Activated T-helper 9 cell treated with anti-CD3 and anti-CD28 coated beads, Interleukin-2, amount 50 U/mL, for 16 hours (primary cell): ENCODE measurements at places on chromosomes 7 and 10.
A peak's percentile ranks its signal among the peaks of the same experiment; 100 is the strongest.

DNA sequence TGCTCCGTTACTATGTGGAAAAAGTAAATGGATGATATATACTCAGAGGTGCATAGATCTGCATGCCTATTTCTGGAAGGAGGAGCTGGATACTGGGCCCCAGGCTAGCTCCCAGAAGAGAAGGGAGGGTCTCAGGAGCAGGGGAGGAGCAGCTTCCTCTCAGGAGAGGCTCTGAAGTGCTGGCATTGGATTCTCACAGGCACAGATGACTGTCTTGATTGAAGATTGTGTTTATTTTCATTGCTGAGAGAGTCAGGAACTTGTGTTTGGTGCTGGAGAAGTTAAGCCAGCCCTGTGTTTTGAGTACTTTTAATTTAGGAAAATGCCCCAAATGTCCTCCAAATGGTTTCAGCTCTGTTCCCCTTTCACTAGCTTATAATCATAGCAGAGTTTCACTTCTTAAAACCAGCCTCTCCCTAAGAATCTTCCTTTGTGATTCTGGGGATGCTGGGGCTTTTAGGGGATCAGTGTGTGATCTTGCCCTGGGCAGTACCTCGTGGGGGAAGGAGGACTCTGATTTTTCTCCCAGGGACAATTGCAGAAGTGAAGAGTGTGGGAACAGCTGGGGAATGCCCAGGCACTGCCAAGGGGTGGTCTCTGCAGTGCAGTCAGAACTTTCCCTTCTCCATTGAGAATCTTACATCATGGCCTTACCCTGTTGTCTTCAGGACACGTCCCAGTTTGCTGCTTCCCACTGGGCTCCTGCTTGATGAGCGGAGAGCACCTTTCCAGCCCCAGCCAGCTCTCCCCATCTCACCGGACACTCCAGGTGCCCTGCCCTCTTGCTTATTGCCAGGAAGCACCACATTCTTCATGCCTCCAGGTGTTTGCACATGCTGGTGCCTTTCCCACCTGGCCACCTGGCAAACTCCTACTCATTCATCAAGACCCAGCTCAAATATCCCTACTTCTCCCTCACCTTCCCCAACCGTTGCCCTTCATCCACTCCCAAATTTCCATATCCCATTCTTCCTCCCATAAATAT, 102.8 kb downstream of the ARHGAP22 start:
- DNase-seq: no peak

- DNase-seq: no peak
Observed at GRCh38 chr7:31811650-31812461, 124.8 kb downstream of the PPP1R17 start.

DNA sequence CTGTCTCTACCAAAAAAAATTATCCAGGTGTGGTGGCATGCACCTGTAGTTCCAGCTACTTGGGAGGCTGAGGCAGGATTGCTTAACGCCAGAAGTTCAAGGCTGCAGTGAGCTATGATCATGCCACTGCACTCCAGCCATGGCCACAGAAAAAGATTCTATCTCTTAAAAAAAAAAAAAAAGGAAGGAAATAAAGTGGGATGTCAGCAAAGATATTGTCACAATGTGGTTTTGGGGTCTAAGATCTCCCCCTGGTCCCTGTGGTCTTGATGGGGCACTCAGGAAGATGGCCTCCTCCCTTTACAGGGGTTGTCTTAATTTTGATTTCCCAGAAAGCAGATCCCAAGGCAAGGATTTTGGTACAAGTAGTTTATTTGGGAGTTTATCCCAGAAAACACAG, 7.4 kb upstream of the KAZALD1 start:
- DNase-seq: no peak

DNA sequence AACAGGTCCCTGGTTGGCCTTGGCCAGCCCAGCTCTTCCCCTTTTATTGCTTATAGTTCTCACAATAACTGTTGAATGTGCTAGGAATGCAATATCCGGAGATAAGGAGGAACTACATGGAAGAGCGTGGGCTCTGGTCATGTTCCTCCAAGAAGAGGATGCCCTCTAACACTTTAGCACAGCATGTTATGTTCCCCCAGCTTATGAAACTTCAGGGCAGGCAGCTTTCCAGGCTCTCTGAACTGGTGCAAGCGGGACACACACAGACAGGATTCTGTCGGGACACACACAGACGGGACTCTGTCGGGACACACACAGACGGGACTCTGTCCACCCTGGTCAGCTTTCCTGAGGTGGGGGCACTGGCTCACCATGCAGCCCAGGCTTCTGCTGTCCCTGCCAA, 141.6 kb downstream of the PKD1L1 start:
- DNase-seq: no peak

- no peak for DNase-seq
Observed at GRCh38 chr7:139844779-139845442, 15.8 kb downstream of the TBXAS1 start.

- no peak for DNase-seq
Observed at GRCh38 chr10:69562731-69563254, 10.4 kb downstream of the NEUROG3 start.

GRCh38 chr10:130141878-130142277, 5.7 kb downstream of the GLRX3 start:
- no peak for DNase-seq

DNA sequence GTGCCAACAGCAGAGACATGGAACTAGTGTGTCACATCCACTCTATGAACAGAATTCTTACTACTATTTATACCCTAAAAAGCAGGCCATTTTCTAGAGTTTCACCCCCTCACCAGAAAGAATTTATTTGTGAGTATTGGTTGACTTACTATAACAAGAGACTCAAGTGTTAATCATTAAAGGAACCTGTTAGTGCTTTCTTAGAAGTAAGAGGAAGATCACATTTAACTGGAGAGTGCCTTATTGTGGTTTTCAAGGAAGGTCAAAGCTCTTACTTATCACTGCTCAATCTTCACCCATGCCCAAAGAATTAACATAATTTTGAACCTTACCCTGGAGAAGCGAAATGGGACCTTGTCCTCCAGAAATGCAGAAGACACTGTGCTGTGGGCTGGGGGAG, 169.3 kb upstream of the PRSS1 start:
- DNase-seq: no peak

DNA sequence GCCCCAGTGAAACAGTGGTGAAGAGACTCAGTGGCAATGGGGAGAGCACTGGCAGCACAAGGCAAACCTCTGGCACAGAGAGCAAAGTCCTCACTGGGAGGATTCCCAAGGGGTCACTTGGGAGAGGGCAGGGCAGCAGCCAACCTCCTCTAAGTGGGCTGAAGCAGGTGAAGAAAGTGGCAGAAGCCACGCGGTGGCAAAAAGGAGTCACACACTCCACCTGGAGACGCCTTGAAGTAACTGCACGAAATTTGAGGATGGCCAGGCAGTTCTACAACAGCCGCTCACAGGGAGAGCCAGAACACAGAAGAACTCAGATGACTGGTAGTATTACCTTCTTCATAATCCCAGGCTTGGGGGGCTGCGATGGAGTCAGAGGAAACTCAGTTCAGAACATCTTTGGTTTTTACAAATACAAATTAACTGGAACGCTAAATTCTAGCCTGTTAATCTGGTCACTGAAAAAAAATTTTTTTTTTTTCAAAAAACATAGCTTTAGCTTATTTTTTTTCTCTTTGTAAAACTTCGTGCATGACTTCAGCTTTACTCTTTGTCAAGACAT, 574 bp upstream of the IL6 start:
- peak; percentile 17 for DNase-seq

- no peak for DNase-seq
Observed at GRCh38 chr10:17808971-17809841, at the start of gene MRC1. MRC1 (plus strand) TSS chr10:17809348; CDS start chr10:17809466, 118 bp downstream.

- DNase-seq: peak; percentile 77
Observed at GRCh38 chr7:48109848-48110663, 21.0 kb downstream of the UPP1 start.

- DNase-seq: no peak
Observed at GRCh38 chr7:64888901-64889685, 14.0 kb upstream of the ZNF273 start.

GRCh38 chr7:79060498-79060897, 393.0 kb downstream of the MAGI2 start:
- no peak for DNase-seq

- no peak for DNase-seq
Observed at GRCh38 chr10:29881336-29881771, 178.0 kb downstream of the JCAD start.

DNA sequence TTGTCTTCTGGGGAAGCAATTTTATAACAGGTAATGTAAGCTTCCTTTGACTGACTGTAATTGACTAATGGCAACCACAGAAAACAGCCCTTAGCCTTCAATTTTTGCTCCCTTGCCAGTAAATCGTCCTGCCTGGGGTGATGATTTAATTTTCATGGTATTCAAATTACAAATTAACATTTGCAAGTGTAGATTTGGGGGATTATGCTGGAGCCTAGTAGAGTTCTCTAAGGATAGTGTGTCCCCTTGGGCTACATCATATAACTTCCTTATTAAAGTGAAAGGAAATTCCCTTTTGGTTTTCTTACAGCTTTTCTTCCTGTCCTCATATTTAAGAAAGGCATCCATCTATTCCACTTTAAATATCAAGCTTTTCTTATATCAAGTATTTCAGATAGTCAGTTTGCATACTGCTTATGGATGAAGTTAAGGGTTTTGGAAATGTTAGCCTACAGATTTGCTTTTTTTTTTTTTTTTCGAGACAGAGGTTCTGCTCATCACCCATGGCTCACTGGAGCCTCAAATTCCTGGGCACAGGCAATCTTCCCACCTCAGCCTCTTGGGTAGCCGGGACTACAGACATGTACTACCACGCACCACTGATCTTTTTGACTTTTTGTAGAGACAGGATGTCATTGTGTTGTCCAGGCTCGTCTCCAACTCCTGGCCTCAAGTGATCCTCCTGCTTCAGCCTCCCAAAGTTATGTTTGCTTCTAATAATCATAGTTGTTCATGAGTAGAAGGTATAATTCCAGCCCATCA, 35.9 kb upstream of the HDAC9 start:
- no peak for DNase-seq

- no peak for DNase-seq
Observed at GRCh38 chr7:114799628-114800028, 122.3 kb upstream of the MDFIC start.

DNA sequence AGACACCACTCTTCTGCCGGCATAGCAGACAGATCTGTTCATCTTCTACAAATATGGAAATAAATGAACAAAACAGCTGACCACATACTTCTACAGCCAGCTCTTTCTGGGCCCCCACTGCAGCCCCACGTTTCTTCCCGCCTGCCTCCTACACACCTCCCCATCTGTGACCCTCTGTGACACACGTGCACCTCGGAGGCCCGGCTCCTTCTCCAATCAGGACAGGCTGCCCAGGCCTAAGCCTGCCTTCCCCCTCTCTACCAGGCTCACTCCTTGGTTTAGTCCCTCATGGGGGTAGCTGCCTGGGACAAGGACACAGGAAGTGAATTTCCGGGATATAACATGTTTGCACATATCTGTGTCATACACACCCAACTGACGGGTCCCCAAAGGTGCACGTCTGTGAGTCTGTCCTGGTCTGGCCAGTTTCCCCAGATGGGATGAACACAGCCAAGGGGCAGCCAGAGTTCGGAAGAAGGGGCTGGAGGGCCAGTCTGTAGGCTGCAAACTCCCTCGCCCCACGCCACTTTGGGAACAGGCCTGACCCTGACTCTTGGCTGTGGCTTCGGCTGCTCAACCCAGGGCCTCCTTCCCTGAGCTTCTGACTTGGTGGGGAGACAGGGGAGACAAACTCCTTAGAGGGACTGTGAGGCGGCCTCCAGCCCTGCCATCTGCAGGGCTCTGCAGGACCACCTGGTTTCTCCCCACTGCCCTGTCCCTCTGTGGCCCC, 30.3 kb downstream of the PITRM1 start:
- no peak for DNase-seq

- DNase-seq: no peak
Observed at GRCh38 chr10:80322711-80323110, 33.3 kb upstream of the MAT1A start.
